ENCODE measurements at places on chromosomes 11 and 22.

DNA sequence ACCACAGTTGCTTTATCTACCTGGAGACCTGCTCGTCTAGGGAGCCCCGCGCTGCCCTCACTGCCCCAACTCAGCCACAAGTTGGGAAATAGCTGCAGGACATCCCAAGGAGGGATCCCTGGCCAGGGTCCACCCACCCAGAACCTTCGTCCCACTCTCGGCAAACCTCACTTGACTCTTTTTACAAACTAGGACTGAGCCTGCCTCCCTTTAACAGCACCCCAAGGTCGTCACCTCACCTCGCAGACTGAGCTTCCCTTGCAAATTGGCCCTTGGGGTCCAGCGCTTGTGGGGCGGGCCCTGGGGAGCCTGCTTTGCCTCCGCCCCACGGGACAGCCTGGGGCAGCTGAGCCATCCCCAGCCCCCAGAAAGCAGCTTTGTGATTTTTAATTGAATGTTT lies 1505.8 kb downstream of the TBC1D22A start:
- no peak for DNase-seq

DNA sequence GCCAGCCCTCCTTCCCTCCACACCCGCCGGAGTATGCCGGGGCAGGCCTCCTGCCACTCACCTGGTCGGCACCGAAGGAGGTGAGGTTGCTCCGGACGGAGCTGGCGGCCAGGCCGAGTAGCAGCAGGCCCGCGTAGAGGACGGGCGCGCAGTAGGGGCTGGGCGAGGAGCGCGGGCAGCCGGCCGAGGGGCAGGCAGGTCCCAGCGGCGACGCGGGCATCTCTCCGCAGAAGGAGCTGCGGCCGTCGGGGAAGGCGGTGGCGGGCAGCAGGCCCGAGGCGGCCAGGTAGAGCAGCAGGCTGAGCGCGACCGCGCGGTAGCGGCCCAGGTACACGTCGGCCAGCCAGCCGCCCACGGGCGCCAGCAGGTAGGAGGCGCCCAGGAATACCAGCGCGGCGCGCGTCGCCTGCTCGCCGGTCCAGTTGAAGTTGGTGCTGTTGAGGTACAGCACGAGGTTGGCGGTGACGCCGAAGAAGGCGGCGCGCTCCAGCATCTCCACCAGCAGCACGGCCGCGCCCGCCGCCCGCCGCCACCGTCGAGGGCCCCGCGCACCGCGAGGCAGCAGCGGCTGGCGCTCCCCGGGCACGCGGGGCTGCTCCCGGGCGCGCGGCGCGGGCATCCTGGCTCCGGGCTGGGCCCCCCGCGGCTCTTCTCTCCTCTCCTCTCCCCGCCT lies 907 bp downstream of the SLC15A3 start:
- no peak for DNase-seq

DNA sequence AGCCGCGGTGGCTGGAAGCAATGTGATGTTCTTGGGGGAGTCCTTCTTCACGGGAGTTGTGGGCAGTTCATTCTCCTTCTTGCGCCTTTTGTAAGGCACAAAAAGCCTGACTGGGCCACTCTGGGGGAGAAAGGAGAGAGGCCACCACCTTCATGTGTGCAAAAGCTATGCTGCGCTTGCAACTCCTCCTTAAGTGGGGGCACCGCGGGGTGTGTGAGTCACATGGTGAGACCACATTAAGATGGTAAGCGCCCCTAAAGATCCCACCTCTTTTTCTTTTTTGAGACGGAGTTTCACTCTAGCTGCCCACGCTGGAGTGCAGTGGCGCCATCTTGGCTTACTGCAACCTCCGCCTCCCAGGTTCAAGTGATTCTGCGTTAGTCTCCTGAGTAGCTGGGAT lies 14.1 kb downstream of the DEAF1 start:
- no peak for DNase-seq

DNA sequence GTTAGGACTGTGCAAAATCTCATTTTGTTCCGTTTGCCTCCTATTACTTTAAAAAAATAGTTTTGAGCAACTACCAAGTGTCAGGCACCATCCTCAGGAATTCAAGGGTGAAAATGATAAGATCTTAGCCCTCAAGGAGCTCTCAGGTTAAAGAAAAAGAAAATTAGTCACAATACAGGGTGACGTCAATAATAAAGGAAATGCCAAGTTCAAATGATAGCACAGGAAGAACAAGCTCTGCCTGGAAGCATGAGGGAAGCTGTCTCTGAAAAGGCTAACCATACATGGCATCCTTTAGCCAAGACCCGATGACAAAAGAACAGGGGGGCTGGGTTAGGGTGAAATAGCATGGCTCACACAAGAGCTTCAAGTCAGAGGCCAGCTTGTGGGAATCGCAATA lies 11.1 kb upstream of the MPZL2 start:
- DNase-seq: no peak

DNA sequence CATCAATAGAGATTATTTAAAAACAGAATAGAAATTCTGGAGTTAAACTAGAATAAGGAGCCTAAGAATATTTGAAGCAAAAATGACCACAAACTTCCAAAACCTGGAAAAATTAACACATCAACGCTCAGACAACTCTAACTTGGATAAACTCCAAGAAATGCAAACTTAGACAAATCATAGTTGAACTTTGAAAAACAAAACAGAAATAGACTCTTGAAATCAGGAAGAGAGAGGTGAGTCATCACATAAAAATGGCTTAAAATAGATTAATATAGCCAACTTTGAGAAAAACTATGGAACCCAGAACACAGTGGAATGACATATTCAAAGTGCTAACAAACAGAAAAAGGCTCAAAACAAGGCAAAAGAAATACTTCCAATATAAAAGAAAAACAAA lies 974.2 kb downstream of the JRKL start:
- DNase-seq: no peak

DNA sequence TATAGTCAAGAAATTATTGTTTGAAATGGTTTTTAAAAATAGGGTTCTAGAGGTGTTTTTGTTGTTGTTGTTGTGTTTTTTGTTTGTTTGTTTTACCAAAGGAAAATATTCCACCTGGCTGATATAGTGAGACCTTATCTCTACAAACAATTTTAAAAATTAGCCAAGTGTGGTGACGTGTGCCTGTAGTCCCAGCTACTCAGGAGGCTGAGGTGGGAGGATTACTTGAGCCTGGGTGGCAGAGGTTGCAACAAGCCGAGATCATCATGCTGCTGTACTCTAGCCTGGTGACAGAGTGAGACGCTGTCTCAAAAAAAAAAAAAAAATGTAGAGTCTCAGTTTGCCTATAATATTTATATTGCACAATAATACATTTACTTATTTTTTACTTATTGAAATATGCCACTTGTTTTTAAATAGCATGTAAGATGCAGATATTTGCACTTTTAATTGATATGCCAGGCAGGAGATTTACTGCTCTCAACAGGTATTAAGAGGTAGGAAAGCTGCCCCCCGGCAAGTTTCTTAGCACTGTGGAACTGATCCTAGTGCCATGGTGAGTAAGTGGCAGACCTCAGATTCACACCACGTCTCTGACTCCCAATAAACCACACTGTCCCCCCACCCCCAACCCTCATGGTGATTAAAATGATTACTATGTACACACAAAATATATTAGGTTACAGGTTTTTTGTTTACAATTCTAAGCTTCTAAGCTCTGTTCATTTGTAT lies 157.4 kb downstream of the TEAD1 start:
- no peak for DNase-seq

DNA sequence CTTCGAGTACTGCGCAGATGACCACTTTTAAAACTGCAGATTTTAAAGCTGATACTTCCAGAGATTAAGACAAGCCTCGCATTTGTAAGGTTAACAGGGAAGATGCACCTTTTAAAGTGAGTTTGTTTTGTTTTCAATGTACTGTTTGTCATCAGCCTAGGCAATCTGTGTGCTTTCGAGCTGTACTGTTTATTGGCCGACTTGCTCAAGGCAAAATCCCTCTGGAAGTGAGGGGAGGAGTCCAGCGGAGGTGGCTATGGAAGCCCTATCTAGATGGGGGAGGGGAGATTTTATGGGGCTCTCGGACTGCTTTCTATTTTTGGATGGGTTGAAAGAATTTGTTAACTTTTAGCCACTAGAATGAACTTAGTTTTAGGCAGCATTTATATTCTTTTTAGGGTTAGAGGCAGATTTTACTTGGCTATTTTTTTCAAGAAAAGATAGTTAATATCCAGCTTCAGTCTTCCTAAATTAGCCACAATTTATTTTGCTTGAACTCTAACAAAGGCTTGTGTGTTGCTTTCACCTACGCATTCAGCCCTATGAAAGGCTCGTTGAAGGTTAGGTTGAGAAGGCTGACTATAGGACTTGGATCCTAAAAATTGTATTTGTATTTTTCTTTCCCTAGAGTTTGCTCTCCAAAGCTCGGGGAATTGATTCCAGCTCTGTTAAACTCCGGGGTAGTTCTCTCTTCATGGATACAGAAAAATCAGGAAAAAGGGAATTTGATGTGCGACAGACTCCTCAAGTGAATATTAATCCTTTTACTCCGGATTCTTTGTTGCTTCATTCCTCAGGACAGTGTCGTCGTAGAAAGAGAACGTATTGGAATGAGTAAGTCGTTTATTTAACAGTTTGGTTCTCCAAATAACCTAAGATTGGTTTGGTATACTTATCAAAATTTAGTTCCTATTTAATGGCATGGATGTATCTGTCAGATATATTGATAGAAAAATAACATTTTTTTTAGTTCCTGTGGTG lies 2.1 kb downstream of the WEE1 start:
- no peak for DNase-seq

- DNase-seq: no peak
Measured at GRCh38 chr22:38788846-38789245, 5.1 kb downstream of the DNAL4 start.

DNA sequence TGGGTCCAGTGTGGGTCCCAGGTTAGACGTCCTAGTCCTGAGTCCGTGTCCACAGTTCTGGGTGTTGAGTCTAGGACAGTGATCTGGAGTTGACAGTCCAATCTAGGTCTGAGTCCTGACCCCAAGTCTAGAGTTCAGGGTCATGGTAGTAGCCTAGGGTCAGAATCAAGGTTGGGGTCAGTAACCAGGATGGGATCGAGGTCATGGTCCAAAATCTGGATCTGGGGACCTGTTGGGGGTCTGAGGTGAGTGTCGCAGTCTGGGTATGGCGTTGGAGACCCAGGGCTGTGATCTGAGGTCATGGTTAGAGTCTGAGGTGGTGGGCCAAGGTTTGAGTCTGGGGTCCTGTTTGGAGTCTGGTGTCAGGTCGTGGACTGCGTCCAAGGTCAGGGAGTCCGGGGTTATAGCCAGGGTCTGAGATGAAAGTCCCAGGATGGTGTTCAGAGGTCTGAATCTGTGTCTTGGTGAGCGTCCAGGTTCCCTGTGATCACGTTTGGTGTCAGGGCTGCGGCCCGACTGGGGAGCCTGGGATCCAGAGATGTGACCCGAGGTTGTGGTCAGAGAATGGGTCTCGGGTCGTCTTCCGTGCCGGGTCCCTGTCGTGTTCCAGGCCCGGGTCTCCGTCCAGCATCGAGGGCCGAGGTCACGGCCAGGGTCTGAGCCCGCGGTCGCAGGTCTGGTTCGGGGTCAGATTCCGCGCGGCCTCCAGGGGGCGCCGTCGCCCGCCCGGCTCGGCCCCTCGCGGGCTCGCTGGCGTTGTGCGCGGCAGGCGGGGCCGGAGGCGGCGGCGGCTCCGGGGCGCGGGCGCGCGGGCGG lies 432 bp upstream of the GRK2 start:
- peak; percentile 57 for DNase-seq

GRCh38 chr22:46239261-46240048 lies 10.6 kb downstream of the CDPF1 start:
- peak; percentile 13 for DNase-seq

- DNase-seq: no peak
Measured at GRCh38 chr22:43098356-43098755, 9.2 kb upstream of the TTLL1 start.
